ENCODE measurements at places on chromosomes 3 and 15. TPM values are rescaled to one million over a fixed set of nuclear protein-coding genes. Genes with fewer than 3 reads are reported as not detected.

DNA sequence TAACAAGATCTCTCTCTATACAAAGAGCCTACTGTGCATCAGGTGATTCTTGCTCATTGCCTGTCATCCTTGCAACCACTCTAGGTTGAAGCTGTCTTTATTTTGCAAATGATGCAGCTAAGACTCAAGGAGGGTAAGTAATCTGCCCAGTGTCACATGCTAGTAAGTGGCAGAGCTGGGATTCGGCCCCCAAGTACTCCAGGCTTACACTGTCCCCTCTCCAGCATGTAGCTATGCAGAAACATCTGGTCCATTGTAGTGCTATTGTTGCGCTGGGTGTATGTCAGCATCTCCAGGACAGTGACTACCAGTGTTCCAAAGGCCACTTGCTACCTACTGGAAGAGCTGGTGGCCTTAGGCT is 248.9 kb downstream of the SLCO3A1 start:
- no peak for DNase-seq
- no peaks in the 10 kb centered on the region for H3K27me3 ChIP-seq
- H3K4me3 ChIP-seq = no peak overlapping the region
- peaks cover 24% of the 10 kb centered on the region for H3K4me1 ChIP-seq
- H3K27ac ChIP-seq = no peak overlapping the region
- H3K36me3 ChIP-seq = peaks cover 4% of the 10 kb centered on the region

DNA sequence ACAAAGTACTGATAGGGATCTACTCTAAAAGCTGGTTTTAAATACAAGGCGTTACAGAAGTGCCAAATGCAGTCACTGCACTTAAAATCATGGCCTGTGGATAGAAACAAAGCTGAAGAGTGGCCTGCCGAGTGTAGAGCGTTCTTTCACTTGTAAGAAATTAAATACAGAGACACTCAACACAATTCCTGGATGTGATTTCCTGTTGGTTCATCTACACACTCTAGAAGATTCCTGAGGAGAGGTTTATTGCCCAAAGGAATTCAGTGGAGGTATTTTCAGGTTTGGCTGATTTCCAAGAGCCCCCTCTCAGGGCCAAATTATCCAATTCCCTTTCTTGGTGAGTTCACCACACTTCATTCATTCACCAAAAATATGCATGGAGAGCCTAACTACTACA is 200.3 kb upstream of the IL12A start:
- DNase-seq = no peak
- no peaks in the 10 kb centered on the region for H3K36me3 ChIP-seq
- no peak overlapping the region for H3K27ac ChIP-seq
- H3K27me3 ChIP-seq = peaks cover 9% of the 10 kb centered on the region

DNA sequence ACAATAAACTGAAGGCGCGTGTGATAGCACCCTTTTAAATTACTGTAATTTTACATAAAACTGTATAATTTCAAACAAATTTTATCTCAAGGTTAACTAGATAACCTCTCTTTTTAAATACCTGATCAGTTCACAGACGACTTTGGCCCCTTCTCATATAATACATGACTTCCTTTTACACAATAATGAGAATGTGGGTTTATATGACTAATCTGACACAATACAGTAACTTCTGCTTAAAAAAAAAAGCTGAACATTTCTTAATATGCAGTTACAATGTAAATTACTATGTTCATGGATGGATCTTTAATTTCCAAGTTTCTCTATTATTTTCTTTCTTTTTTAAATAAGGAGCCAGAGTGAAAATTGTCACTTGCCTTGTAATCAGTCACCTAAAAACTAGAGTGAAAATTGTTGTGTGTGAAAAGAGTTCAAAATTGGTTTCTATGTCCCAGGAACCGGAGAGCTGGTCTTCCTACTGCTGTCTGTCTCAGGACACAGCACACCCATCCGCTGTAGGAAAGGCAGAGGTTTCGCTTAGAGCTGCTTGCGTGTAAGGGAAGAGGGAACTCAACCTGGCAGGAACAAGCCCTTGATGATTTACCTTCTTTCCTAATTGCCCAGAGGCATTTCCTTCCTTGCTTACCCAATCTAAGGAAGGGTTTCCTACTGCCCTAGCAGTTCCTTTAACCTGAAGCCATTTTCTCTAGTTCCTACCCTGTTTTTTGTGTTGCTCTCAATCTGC is 33.3 kb downstream of the PLD1 start:
- H3K4me3 ChIP-seq = no peak overlapping the region
- H3K4me1 ChIP-seq = no peaks in the 10 kb centered on the region
- no peaks in the 10 kb centered on the region for H3K36me3 ChIP-seq
- no peak overlapping the region for H3K27ac ChIP-seq
- peaks cover 1% of the 10 kb centered on the region for H3K27me3 ChIP-seq

GRCh38 chr3:105108823-105109222 is 257.9 kb upstream of the ALCAM start:
- peaks cover 1% of the 10 kb centered on the region for H3K27me3 ChIP-seq
- H3K27ac ChIP-seq = no peak overlapping the region
- H3K4me1 ChIP-seq = no peaks in the 10 kb centered on the region
- no peak for DNase-seq
- no peak overlapping the region for H3K4me3 ChIP-seq

GRCh38 chr15:41844814-41845213 is 6.2 kb downstream of the PLA2G4B start:
- H3K27me3 ChIP-seq = no peaks in the 10 kb centered on the region
- no peak overlapping the region for H3K4me3 ChIP-seq
- no peak overlapping the region for H3K27ac ChIP-seq
- DNase-seq = no peak

Gene LRTM1
- not detected for total RNA-seq

DNA sequence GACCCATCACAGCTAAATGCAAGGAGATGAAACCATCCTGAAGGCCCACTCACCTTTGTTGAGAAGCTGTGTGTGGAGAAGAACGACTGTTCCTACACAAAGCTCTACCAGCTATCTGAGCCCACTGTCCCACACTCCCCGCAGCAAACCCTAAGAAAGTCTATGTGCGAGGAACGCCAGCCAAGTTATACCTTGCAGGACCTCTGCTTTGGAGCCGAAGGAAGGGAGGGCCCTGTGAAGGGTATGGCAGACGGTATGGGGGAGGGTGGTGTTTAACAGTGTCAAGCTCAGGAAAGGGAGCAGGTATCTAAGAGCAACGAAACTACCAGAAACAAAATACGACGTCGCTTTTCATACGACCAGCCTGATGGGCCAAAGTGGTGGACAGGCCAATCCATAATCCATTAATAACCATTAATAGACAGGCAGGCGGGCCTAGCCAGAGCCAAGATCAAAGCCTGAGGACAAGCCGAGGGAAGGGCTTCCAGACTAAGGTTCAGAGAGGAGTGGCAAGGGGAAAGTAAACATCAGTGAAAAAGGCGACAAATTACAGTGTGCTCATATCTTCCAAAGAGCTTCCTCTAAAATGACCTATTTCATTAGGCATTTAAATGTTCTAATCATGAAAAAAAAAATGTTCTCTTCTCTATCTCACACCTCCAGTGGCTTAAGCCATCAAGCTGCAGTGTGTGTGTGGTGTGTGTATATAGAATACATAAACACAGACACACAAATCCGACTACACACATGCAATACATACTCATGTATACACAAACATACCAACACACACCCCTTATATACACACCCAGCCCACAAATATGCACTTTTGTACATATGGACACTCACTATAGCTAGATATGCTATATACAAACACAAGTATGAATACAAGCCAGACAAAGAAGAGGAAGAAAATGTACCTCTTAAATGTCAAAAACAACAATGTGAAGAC is 43.9 kb downstream of the PTPN23 start:
- no peak overlapping the region for H3K27ac ChIP-seq
- no peak for DNase-seq
- no peaks in the 10 kb centered on the region for H3K27me3 ChIP-seq
- peaks cover 7% of the 10 kb centered on the region for H3K36me3 ChIP-seq

Gene STRC
- 0.57 TPM for total RNA-seq

DNA sequence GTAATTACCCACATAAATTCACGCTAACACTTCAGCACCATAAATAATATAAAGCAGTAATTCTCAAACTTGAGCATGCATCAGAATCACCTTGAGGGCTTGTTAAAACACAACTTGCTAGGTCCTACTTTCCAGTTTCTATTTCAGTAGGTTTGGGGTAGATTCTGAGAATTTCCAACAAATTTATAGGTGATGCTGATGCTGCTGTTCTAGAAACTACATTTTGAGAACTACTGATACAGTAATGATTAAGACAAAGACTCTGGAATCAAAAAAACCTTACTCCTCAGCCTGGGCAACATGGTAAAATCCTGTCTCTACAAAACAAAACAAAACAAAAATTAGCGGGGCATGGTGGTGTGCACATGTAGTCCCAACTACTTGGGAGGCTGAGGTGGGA is 18.8 kb downstream of the TMEM39A start:
- no peak overlapping the region for H3K4me3 ChIP-seq
- peaks cover 37% of the 10 kb centered on the region for H3K36me3 ChIP-seq
- H3K27me3 ChIP-seq = no peaks in the 10 kb centered on the region
- DNase-seq = no peak
